ENCODE measurements at places on chromosomes 16 and 17.

DNA sequence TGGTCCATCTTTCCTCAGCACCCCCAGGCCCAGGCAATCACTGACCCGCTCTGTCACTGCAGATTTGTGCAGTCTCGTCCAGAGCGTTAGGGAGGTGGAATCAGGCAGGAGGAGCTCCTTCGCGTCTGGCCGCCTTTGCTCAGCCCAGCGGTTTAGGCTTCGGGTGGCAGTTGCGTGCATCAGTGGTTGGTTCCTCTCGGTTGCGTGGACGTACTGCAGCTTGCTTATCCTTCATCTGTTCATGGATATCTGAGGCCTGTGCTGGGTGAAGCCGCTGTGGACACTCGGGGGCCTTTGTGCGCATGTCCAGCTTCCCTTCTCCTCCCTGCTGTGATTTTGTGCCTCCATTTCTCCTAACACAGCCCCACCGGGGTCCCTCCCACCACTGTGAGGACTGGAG lies 4.7 kb upstream of the P2RX1 start:
- DNase-seq = no peak

DNA sequence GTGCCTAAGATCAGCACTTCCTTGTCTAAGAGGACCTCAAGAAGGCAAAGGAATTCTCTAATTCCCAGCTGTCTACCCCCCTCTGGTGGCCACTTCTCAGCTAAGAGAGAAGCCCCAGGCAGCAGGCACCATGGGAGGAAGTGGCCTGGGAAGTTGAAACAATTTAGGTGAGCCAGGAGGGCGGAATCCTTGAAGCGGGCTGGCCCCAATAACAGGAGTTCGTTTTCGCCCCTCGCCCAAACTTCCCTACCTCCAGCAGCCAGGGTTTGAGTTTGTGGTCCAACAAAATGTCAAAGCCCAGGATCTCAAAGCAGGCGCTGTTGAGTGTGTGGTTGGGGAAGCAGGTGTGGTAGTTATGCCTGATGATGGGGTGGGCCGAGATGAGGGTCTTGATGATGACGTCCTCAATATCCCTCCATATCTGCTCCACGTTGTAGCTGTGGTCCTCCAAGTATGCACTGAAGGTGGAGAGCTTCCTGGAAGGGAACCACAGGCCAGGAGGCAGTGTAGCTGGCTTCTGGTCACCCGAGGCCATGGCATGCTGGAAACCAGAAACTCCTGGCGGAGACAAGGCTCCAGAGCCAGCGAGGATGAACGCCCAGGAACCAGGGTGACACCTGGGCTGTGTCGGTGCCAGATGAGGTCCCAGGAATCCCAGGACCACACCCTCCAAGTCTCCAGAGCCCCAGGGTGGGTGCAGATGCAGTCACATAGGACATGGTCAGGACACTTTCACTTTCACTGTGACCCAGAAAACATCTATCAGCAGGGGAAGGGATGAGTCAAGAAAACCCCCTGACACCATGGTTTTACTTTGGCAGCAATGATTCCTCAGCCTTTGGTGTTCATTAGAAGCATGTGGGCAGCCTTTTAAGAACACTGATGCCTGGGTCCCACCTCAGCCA lies 25.6 kb downstream of the TTLL6 start:
- DNase-seq = peak; percentile 75

- DNase-seq = no peak
Observed at GRCh38 chr17:6815775-6816174, 15.8 kb downstream of the TEKT1 start.

DNA sequence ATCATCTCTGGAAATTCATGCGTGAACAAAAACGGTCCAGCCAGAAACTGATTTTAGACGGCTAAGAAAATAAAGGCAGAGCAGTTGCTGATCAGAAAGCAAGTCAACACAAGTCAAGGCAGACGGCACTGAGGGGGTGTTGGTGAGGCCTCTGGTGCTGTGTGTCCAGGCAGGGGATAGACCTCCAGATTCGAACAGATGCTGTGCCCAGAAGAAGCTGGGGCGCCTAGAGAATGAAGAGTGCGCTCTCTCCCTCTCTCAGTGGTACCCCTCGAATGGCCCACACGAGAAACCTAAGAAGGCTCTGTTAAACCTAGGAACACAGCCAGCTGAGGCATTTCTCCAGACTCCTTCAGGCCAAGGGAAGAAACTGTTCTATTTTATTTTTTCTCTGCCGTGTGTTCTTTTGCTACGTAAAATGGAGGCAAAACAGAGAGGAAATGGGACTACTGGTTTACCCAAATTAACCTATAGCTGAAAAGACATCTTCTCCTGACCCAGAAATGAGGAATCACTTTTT lies 178.3 kb downstream of the PMP22 start:
- DNase-seq = no peak

DNA sequence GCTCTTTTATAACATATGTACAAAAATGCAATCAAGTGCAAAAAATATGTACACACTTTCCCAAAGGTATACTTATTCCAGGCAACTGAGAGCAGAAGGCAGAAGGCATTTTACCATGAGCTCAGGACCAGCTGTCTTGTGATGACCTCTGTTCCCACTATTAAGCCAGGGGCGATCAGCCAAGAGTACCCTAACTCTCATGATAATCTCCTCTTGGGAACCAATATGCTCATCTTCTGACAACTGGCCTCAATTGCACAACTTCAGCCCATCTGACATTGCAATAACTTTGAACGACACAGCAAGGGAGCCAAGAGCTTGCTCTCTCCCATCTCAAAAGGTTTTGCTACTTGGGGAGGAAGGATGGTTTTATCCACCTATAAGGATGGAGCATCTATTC lies 471.9 kb downstream of the HS3ST3B1 start:
- DNase-seq = no peak

DNA sequence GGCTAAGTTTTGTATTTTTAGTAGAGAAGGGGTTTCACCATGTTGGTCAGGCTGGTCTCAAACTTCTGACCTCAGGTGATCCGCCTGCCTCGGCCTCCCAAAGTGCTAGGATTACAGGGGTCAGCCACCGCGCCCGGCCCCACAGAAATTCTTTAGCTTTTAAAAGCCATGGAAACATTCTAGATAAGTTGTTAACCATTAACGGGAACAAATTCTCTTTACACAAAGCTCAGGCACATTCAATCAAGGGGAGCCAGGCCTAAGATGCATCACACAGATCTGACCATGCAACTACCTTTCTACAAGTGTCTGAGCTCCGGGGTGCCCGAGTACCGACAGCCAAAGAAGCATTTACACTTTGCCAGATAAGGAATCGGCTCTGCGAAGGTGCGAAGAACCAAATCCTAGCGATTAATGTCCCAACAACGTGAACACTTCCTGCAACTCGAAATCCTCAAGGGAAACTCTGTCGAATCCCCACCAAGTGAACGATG lies 1.0 kb downstream of the EMC8 start:
- DNase-seq = no peak

DNA sequence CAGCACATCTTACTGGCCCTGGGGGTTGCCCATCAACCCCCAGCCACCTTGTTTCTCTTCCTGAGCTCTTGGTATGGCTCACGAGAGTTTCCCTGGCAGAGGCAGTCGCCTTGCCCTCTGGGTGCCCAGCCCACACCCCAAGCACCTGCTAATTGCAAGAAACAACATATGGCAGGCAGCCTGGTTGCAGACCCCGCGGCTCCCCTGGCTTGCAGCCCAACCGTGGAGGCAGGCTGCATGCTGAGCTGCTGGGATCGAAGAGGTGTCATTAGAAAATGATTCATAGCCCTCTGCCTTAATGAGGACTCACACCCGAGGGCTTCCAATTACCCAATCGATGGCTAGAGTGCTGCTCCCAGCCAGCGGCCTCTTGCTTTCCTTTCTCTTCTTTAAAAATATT lies 115.7 kb downstream of the TMEM114 start:
- DNase-seq = no peak

DNA sequence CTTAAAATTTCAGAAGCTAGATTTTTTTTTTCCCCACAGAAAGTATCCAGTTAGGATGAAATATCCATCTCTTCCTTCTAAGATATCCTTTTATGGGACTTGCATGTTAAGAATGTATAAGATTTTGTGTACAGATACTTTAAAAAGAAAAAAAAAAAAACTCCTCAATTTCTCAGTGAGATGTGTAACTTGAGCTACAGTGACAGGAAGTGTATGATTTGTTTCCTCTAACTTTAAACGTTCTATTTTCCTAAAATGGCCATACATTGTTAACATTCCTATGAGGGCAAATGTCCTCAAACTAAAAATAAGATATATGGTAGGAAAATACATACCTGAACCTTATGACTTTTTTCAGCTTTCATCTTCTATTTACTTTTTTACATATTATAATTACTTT lies 8.9 kb downstream of the FBXO47 start:
- no peak for DNase-seq

- no peak for DNase-seq
Observed at GRCh38 chr17:78805301-78805700, 23.2 kb upstream of the CYTH1 start.

GRCh38 chr17:82018152-82018988 lies 4.3 kb downstream of the CENPX start:
- DNase-seq = no peak

GRCh38 chr17:57073626-57074025 lies 11.4 kb upstream of the AKAP1 start:
- DNase-seq = no peak

- DNase-seq = no peak
Observed at GRCh38 chr16:3143598-3144320, 8.9 kb downstream of the ZNF213 start.

GRCh38 chr17:35969558-35970380 lies 11.5 kb downstream of the CCL16 start:
- peak; percentile 55 for DNase-seq

DNA sequence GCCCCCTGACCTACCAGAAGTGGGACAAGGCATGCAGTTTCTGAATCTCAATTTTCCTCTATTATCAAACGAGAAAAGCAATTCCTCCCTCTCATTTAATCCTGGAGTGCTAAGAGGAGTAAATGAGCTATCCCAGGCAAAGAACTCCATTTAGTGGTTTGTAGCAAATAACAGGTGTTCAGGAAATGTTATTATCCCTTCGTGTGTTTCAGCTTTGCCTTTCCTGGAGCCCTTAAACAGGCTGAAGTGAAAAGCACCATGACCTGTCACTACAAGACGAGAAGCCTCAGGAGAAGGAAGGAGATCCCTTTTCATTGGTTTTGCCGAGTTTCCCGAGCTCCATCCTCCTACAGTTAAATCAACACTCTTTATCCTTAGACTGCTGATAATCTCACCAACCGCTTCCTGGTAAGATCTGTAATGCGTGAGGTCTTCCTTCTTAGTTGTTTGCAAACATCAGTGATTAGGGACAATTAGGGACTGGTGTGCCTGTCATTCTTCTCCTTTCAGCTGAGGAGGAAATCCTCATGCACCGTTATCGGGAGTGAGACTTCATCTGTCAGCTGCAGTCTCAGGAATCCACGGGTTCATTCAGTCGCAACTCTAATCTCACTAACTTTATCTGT lies 30.8 kb upstream of the MYOCD start:
- DNase-seq = no peak

DNA sequence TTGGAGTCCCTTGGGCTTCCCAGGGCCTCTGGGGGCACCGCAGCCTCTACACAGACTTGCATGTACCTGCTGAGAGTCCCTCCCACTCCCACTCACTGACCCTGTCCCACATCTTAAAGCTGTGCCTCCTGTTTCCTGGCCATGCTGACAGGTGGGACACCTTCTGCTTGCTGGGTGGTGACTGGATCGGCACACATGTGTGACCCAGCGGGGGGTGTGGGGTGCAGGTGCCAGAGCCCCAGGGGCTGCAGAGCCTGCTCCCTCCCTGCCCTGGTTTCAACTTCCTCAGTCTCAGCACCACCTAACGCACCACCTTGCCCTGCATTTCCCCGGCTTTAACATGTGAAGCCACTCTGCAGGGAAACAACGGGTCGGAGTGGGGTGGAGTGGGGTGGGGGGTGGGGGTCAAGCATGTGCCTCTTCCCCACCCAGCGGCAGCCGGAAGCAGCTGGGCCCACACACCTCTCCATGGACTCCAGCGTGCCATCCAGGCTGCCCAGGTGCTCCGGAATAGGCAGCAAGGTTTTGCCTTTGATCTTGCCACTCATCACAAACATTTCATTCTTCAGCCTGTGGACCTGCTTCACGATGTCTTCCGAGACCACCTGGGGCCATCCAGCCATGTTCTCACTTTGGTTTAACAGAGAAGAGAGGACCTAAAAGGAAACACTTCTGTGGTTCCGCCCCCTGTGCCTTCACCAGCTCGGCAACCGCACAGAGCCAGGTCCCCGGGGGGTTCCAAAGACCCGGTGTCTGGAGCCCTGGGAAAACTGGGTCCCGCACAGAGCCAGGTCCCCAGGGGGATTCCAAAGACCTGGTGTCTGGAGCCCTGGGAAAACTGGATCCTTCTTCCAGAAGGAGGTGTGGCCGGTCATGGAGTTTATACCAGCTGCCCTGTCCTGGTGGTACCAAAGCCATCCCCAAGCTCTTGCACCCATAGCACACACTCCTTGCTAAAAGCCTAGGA lies 4.7 kb downstream of the DNAH17 start:
- no peak for DNase-seq

- no peak for DNase-seq
Observed at GRCh38 chr16:22205577-22206012, 483 bp upstream of the EEF2K start.

GRCh38 chr17:10229181-10229580 lies 30.8 kb upstream of the GAS7 start:
- no peak for DNase-seq

DNA sequence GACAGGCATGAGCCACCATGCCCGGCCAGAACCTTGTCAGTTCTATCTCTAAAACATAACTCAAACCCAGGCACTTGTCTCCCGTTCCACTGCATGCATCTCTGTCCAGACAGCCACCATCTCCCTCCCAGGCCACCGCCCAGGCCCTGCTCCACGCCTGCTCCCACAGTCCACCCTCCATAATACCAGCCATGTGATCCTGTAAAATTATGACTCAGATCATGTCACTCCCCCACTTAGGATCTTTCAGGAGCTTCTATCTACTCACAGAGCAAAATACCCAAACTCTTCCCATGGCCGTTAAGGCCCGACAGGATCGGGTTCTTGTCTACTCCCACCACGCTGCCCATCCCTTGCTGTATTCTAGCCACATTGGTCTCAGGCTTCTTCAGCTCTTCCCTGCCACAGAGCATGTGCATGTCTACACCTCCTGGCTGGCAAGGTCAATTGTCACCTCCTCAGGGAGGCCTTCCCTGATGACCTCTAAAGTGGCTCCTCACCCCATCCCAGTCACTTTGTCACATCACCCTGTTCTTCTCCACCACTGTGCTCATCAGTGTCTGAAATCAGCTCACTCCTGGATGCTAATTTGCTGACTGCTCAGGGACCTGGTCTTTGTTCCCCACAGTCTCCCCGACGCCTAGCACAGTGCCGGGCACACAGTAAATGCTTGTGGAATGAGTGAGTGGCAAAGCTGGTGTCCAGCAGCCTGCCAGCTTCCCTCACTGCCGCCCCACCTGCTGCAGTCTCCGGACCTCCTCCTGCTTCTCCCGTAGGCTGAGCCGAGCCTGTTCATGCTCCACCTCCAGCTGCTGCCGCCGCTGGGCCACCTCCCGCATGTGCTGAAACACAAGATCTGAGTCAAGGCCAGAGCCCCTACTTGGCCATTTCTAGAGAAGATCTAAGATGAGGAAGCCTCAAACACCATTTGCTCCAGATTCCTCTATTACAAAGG lies 6.7 kb downstream of the TSPOAP1 start:
- no peak for DNase-seq
